ENCODE measurements at places on chromosomes 6 and 20.

DNA sequence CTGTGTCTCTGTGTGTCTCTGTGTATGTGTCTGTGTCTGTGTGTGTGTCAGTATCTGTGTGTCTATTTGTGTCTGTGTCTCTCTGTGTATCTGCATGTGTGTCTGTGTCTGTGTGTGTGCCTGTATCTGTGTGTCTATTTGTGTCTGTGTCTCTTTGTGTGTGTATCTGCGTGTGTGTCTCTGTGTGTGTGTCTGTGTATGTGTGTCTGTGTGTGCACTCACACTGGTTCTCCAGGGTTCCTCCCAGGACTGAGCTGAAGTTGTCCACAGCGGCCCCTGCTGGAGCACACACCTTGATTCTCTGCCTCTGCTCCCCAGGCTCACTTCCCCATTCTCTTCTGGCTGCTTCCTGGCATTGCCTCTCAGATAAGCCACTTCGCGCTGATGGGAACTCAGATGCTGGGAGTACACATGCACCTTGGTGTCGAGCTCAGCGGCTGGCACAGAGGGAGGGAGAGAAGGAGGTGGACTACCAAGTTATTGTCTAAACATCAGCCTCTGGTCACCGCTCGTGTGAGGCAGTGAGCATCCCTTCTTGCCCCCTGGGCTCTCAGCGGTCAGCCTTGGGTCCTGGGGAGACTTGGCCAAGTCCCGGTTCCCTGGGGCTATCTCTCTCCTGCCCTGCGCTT lies 104.9 kb upstream of the NXT1 start:
- no peak for DNase-seq

GRCh38 chr6:143986463-143987065 lies 21.5 kb downstream of the PLAGL1 start:
- no peak for DNase-seq

- DNase-seq, result no peak
These were observed 223.1 kb downstream of the PHF3 start for GRCh38 chr6:63858691-63859090.

- no peak for DNase-seq
These were observed 75.9 kb downstream of the FOXA2 start for GRCh38 chr20:22508426-22508825.

- DNase-seq, result no peak
These were observed 41.6 kb upstream of the ARMC2 start for GRCh38 chr6:108806665-108807064.

DNA sequence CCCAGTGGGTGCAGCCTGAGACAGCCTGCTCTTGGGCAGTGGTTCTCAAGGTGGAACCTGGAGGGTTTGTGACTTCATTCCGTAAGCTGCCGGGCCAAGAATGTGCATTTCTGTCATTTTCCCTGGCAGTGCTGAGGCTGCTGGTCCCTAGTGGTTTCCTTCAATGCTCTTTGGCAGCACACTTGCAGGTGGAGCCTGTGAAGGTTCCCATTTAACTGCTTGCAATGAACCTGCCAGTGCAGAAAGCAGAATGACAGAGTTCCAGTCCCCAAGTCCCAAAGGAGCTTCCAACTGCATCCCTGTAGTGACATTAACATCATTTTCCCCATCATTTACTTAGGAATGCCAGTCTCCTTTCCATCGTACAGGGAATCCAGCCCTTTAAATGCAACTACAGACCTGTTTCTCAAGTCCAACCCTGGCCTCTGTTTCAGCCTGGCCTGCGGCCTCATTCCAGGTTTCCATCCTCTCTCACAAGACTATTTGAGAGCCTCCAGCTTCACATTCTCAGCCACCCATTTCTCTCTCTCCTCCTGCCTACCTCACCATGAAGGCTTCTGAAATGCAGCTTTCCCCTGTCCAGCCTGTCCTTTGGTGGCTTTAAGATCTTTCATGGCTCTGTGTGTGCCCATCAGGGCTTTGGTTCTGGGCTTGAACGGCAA lies 149.7 kb upstream of the GGTLC1 start:
- DNase-seq, result no peak

- no peak for DNase-seq
These were observed 14.0 kb downstream of the ETV7 start for GRCh38 chr6:36373368-36374019.

DNA sequence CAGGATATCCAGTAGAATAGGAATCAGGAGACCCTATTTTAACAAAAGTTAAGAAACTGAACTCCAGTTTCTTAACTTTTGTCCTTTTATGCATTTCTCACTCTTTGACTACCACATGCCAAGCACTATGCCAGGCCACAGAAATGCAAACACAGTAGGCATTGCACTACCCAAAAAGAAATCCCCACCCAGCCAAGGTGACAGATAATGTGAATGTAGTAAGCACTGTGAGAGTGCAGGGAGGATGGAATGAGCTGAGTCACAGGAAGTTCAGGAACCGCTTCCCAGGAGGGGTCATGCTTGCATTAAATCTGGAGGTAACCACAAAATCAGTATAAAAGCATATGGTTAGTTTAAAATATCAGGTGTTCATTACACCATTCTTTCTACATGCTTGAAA lies 20.1 kb upstream of the FAM83C start:
- DNase-seq, result no peak

GRCh38 chr6:96058082-96058481 lies 42.3 kb downstream of the FUT9 start:
- no peak for DNase-seq

DNA sequence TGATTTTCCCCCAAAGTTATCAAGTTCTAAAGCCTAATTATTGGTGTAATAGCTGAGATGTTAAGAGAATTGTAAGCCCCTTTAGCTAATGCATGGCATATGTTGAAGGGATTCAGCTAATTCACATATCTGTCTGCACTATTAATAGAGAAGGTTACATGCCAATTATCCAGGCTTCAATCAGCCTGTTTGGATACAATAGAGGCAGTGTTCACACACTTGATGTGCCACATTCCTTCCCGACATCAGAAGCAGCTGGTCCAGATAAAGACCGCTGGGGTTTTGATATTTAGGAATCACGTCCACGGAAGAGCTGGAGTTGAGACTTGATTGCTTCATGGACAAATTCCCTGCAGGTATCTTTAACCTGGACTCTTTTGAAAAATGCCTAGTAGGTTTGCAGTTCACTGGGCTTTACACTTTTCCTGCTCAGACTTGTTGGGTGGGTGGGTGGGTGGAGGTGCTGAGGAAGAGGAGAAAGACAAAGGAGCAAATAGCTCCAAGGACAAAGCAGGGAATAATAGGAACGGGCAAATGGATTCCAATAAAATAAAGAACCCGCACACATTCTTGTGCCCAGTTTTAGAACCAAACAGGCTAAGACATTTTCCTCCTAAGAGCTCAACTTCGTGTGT lies 142.6 kb upstream of the ZNF217 start:
- DNase-seq, result no peak

DNA sequence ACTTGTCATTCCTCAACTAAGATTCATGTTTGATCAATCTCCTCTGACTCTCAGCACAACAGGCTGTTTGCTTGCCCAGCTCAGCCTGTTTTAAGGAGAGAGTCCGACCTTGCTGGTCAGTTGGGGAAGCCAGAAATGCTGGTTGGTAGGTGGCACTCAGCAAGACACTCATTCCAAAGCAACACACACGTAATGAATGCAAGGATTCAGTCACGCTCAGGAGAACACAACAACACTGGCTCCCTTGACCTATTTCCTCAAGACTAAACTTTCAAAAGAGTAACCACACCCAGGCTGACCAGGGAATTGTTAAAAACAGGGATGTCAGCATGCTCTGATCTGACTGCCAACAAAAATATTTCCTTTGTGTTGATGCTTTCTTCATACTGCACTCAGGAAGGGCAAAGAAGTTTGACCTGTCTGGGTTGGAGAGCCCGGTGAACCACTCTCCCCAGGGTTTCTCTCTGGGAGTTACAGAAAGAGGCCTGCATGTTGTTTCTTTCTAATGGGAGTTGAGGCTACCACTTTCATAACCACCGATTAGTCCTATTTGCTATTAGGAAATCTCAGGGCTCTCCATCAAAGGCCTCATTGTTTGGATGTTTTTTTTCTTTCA lies 25.6 kb upstream of the PREP start:
- DNase-seq, result no peak

DNA sequence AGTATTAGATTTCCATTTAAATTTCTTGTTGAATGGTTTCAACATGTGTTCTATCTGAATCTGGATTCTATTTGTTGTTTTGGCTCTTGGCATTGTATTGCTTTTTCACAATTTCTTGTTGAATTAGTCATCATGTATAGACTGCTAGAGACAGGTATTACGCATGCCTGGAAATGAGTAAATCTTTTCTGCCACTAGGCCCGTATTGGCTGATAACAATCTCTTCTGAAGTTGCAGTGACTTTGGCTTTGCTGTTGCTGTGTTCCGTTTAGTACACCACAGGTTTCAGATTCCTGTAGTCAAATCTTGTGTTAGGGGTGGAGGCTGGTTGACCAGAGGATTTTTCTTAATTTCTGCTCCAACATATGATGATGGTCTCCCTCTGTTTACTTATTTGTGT lies 1339.4 kb downstream of the GRIK2 start:
- no peak for DNase-seq

DNA sequence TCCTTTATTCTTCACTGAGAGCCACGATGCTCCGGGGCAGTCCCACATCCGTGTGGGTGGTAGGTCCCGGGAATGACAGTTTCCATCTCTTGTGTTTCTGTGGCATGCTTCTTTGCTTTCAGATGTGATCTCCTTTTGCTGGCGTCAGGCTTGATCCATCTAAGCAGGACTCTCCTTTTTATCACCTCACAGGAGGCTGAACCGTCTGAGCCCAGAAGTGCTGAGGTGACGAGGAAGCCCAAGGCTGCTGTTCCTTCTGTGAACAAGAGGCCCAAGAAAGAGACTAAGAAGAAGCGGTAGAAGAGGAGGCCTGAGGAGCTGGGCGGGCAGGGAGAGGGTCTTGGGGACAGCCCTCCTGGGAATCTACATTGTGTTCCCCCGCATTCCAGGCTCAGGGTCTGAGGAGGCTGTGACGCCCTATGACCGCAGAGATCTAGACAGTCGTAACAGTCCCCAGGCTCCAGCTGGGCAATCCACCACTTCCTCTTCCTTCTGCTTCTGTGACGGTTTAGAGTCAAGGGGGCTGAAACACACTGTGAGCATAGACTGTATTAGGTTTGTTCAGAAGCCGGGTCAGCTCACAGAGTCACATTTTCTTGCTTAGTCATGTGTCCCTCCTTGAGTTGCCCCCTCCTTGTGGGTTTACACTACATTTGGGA lies 26.8 kb downstream of the MANBAL start:
- no peak for DNase-seq

DNA sequence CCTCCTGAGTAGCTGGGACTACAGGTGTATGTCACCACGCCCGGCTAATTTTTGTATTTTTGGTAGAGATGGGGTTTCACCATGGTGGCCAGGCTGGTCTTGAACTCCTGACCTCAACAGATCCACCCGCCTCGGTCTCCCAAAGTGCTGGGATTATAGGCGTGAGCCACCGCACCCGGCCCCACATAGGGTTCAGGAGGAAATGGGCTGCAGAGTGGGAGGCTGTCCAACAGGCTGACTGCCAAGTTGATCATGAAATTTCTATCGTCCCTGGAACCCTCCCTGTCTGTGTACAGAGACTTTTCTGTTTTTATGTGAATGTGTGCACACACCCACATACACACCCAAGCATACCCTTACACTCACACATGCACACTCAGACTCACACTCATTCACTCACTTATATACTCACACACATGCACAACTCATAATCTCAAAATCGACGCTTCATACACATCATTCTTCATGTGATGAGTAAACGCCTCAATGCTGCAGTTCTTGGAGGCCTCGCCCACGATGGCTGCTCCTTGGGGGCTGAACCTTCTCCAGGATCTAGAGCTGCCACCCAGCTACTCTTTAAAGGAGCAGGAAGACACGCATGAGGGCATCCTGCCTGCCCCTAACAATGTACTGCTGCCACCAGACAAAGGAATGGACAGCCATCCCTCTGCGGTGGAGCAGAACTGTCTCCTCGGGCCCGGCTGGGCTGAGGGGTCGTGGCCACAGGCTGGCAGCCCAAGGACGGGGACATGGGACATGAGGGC lies 35.6 kb downstream of the SUN5 start:
- no peak for DNase-seq

GRCh38 chr6:24802271-24803059 lies 3.7 kb upstream of the ARMH2 start:
- DNase-seq, result no peak

DNA sequence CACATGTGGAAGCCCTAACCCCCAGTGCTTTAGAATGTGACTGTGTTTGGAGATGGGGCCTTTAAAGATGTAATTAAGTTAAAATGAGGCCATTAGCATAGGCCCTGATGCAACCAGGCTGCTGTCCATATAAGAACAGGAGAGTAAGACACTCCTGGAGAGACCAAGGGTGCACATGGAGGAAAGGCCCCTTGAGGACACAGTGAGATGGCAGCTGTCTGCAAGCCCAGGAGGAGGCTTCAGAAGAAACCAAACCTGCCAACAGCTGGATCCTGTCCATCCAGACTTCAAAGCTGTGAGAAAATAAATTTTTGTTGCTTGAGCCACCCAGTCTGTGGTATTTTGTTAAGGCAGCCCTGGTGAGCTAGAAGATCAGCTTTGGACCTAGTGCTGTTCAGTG lies 16.8 kb upstream of the SNRPB2 start:
- no peak for DNase-seq

DNA sequence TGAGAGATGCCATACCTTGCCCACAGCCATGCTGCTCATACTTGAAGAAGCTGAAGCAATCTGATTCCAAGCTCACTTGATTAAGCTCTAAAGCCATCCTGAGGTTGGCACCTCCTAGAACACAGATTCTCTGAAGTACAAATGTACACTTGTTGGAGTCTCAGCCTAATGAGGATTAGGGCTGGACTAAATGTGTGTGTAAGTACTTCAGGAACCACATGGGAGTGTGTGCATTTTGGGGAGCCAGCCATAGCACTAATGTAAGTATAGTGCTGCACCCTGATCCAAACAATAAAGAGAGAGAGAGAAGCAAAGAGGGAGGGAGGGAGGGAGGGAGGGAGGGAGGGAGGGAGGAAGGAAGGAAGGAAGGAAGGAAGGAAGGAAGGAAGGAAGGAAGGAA lies 458.6 kb downstream of the MAFB start:
- no peak for DNase-seq

- no peak for DNase-seq
These were observed 306.6 kb upstream of the FKBP1C start for GRCh38 chr6:62904687-62905086.
